ENCODE measurements at places on chromosomes 7 and 10.
A peak's percentile ranks its signal among the peaks of the same experiment; 100 is the strongest.

GRCh38 chr7:127983804-127984332, 47.4 kb downstream of the LRRC4 start:
- DNase-seq: no peak

DNA sequence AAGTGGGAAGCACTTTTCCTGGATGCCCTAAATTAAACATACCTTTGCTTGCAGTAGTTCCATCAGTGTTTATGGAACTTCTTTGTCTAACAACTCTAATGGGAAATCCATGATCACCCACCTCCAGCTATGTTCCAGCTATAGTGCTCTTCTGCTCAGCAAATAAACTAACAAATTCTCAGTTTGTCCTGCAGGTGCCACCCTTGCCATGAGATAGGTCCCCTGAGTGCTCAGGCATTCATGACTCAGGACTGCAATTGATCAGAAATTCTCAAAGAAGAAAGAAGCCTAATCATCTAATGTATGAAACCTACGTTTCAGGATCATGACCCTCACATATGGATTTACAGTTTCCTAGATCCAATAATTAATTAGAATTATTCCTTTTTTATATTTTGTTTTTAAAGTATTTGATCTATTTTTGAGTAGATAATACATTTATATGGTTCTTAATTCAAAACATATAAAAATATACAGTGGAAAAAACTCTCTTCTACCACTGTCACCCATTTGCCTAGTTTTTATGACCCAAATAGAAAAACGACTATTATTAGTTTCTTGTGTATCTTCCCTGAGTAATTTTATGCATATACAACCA, 48.7 kb upstream of the DYNC1I1 start:
- no peak for DNase-seq

DNA sequence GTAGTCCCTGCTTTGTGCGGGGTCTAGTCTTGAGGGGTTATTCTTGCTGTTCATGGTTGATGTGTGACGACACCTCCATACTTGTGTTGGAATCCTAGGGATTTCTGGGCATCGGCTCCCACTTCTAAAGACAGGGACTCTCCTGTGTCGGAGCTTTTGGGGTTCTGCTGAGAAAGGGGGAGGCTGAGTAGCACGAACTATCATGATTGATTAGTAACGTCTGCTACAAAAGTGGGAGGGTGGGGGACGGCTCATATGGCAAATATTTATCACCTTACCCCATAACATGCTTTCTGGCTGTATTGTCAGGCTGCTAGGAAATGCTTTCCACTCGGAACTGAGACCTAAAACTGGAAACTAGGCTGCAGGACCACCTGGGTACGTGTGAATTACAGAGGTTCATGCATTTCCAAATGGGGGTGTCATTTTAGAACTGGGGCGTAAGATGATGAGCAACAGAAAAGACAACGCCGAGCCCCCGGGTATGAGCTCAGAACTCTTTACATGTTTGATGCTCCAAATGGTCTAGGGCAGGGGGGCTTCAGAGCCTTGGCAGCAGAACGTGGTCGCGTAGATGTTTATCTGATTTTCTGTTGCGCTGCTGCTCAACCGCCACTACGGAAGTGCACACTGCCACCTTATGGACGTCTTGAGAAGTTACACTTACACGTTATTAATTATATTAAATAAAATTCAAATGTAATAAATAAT, 15.1 kb upstream of the NME8 start:
- peak; percentile 54 for DNase-seq

DNA sequence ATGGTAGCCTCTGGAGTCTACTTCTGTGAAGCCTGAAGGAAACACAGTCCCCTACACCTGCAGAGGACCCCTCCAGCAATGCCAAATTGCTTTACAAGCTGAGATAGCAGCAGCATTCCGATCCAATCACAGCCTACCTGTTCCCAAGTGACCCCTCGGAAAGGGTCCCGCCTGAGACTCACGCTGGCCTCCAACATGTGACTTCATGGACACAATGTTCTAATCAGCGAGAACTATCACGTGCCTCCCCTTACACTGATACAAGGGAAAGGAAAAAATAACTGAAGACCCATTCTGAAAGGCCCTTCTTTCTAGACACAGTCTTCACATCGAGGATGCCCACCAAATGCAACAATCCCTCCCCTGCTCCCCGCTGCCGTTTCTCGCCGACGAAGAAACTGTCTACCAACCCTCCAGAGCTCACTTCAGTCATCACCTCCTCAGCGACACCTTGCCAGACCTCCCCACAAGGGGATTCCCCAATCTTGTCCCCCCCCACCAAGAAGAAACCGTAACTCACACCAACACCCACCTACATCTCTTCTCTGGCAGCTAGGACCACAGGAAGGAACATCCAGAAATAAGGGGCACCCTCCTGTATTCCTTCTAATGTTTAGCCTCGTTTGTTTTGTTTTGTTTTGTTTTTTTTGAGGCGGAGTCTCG, 1.8 kb downstream of the SNX8 start:
- DNase-seq: no peak

DNA sequence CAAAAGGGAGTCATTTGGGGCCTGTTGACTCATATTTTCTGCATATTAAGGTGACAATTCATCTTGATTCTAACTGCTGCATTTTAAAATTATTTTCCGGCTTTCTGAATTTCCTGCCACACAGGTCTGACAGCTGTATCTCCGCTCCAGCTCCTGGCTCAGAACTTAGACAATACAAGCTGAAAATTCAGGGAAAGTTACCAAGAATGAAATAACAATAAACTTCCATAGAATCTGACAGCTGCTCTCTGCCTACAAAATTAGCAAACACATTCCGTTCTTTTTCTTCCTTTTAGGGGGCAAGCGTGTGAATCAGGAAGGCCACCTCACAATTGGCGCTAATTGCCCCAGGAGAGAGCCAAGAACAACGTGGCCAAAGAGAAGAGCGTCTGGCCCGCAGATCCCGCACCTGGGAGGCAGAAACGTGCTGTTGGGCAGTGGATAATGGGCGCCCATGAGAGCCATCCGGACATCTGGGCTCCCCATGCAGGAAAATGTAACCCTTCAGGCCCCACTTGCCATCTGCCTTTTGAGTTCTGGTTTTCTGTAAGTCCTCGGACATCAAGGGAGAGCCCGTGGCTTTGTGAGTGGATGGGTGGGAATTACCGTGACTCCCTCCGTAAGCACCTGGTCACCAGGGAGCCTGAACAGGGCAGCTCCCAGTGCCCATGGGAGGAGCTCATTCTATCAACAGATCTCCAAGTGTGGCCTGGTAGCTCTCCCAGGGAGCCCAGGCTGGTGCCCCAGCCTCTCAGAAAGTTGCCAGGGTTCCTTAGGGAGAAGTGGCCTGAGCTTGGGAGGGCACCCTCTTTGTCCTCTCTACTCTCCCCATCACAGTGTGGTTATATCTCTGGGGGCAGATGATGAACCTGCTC, 5.0 kb downstream of the CLRN3 start:
- DNase-seq: no peak

GRCh38 chr10:122373721-122374120, 787 bp upstream of the PLEKHA1 start:
- DNase-seq: no peak

GRCh38 chr10:26412932-26413331, 25.2 kb upstream of the APBB1IP start:
- DNase-seq: no peak

DNA sequence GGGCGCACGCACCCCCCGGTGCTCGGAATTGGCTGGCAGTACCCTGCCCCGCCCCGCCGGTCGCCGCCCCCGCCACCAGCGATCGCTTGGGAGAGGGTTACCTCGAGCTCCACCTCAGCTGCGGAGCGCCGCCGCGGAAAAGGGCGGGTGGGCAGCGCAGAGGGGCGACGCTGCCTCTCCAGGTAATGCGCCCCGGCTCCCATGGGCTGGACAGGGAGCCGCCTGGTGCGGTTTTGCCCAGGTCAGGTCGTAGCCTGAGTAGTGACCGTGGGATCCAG, 1.3 kb downstream of the PFKFB3 start:
- DNase-seq: peak; percentile 48

DNA sequence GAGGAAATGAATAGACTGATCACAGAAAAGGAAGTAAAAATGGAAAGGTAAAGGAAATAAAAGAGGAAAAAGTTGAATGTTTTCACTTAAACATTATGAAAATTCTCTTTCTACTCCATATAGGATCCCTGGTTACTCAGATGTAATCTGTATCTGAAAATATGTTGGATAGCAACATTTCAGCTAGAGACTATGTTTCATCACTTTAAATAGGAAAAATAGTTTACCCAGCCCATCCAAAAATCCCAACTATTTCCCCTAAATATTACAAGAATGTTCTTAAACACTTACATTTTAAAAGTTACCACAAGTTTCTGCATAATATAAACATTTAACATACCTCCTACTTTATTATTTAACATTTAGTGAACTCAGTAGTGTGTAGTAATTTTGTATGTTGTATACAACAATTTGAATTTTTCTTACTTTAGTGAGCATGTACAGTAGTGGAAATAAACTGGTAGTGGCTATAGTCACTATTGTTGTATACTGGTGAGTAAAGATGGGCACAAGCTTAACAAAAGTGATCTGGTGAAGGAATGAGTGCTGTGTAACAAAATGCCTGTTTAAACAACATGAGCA, 27.1 kb downstream of the SLF2 start:
- no peak for DNase-seq

GRCh38 chr10:112327678-112328077, 44.5 kb downstream of the TECTB start:
- no peak for DNase-seq

GRCh38 chr10:12350167-12350872, 973 bp downstream of the CAMK1D start:
- DNase-seq: peak; percentile 63

- no peak for DNase-seq
Observed at GRCh38 chr10:77448226-77448625, 189.4 kb downstream of the KCNMA1 start.
